ENCODE measurements at places on chromosomes 7 and 10.

DNA sequence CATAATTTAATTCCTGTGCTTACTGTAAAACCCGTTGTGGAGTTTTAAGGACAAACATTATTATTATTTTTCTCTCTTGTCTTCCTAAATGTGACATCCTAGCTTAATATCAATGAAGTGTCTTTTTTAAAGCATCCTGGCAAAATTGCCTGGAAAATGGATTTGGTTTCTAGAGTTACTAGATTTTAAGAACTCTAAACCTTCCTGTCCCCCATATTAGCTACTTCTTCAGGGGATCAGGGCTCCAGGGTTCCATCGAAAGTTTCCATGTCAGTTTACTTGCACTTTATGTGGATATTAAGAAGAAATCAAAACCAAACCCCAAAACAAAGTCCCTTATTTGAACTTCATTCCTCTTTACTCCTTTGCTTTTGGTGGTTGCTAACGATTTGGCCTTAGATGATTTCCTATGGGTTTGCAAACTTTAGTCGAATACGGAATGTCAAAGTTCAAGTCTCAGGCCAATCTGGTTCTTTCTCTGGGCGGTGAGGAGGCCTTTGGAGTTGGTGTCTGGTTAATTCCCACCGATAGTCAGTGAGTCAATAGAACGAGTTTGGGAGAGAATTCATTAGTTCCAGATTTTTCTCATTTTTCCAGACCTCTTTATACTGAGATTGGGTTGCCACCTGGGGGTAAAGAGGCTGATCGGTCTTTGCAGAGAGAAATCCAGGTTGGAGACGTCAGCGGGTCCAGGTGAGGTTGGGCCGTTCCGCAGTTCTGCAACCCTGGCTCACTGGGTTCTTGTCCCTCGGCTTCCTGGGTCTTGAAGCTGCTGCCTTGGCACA is 1.1 kb downstream of the CUX1 start:
- DNase-seq: no peak

GRCh38 chr10:50333872-50334271 is 82.6 kb upstream of the ASAH2 start:
- no peak for DNase-seq

GRCh38 chr7:116261904-116262303 is 51.6 kb downstream of the TES start:
- no peak for DNase-seq

- no peak for DNase-seq
Measured at GRCh38 chr7:115933471-115933870, 97.1 kb downstream of the TFEC start.

DNA sequence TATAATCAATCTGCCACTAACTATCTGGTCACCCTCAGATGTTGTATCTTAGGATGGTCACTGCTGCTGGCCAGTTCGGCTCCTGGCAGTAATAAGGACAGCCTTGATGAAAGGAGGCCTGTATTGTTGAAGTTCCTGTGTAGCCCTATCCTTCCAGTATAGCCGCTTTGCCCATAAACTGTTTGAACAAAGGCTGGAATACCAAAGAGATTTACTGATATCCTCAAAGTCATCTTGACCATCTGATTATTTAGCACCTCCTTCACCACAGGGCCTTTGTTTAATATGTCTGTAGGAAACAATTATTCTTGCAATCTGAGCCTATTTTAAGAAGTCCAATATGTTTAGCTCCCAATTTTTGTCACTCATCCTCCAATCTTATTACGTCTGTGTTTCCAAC is 77.7 kb downstream of the HYCC1 start:
- DNase-seq: no peak
